ENCODE measurements at places on chromosomes 16 and 17.

- DNase-seq = no peak
These were observed 84.9 kb downstream of the NPIPB11 start for GRCh38 chr16:29321585-29321984.

- DNase-seq = no peak
These were observed 58.2 kb downstream of the CYLD start for GRCh38 chr16:50800074-50800473.

GRCh38 chr17:56834380-56835263, 671 bp downstream of the DGKE start:
- DNase-seq = no peak

DNA sequence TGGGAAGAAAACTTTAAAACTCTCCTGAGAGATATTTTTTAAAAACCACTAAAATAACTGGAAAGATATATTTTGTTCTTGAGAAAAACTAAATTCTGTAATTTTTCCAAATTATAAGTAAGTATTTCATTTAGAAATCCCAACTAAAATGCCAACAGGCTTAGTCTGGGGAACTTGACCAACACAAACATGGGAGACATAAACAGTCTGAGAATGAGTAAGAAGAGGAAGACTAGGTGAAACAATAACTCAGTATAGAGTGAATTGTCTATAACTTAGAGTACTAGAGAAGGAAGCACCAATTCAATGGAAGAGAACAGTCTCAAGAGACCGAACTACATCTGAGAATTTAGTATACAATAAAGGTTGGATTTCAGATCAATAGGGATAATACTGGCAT, 2.9 kb downstream of the CMTM1 start:
- peak; percentile 69 for DNase-seq

GRCh38 chr17:62994931-62995330, 28.9 kb downstream of the TANC2 start:
- DNase-seq = no peak

GRCh38 chr16:76226011-76226410, 51.2 kb upstream of the CNTNAP4 start:
- DNase-seq = peak; percentile 4

GRCh38 chr16:81713295-81713772, 65.8 kb upstream of the PLCG2 start:
- no peak for DNase-seq

- peak; percentile 84 for DNase-seq
These were observed 204.9 kb downstream of the PRKCA start for GRCh38 chr17:66507103-66507923.

GRCh38 chr16:1708768-1709180, 2.8 kb downstream of the MAPK8IP3 start:
- no peak for DNase-seq

- no peak for DNase-seq
These were observed 86.3 kb downstream of the DYNLRB2 start for GRCh38 chr16:80627108-80627507.

DNA sequence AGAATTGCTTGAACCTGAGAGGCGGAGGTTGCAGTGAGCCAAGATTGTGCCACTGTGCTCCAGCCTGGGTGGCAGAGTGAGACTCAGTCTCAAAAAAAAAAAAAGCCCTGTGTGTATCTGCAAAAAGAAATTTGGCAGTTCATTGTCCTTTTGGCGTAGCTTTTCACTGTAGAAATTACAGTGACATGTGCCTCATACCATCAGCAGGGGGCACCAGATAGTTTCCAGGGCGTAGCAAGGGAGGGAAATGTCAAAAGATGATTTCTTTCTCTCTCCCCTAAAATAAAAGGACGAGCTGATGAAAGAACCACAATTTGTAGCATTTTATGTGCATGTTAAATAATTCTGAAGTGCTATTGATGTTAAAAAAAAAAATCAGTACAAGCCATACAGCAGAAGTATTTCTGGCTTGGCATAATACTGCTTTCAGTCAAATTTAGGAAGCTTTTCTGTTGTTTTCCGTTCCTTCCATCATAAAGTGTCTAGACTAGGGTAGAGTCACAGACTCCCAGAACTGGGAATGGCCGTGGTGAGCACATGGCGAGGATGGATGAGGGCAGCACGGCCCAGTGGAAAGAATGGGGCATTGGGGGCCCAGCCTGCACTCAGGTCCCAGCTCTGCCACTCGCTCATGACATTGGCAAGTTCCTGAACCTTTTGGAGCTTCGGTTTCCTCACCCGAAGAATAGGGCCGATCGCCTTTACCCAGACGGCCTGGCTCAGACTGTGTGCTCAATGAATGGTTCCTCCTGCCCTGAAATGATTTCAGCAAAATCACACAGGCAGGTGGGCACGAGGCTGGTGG, 59.8 kb upstream of the RPH3AL start:
- peak; percentile 64 for DNase-seq

- DNase-seq = no peak
These were observed 81.3 kb upstream of the ZNF469 start for GRCh38 chr16:88301431-88301830.

DNA sequence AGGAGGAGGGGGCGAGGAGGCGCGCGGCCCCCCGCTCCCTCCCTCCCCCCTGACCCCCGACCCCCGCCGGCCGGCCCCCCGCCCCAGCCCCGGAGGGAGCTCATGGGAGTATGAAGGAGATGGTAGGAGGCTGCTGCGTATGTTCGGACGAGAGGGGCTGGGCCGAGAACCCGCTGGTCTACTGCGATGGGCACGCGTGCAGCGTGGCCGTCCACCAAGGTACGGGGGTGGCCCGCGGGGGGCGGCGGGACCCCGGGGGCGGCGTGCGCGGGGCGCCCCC, 390 bp downstream of the MLLT6 start:
- DNase-seq = no peak

GRCh38 chr17:42699415-42699740, 17.0 kb downstream of the CNTNAP1 start:
- DNase-seq = no peak

DNA sequence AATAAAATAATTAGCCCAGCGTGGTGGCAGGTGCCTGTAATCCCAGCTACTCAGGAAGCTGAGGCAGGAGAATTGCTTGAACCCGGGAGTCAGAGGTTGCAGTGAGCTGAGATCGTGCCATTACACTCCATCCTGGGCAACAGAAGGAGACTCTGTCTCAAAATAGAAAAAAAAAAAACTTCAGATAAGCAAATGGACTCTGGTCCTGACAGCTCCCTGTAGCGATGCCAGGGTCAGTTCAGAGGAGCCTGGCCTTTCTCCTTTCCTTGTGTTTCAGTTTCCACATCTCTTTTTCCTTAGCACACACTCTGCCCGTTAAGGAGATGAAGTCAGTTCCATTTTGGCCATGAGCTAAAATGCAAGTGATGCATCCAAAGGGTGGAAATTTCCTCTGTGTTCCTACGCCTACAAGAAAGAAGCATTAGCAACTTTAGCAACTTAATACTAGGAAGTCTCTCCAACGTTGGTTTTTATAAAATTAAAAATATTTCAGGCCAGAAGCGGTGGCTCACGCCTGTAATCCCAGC, 11.6 kb upstream of the GRB2 start:
- no peak for DNase-seq

DNA sequence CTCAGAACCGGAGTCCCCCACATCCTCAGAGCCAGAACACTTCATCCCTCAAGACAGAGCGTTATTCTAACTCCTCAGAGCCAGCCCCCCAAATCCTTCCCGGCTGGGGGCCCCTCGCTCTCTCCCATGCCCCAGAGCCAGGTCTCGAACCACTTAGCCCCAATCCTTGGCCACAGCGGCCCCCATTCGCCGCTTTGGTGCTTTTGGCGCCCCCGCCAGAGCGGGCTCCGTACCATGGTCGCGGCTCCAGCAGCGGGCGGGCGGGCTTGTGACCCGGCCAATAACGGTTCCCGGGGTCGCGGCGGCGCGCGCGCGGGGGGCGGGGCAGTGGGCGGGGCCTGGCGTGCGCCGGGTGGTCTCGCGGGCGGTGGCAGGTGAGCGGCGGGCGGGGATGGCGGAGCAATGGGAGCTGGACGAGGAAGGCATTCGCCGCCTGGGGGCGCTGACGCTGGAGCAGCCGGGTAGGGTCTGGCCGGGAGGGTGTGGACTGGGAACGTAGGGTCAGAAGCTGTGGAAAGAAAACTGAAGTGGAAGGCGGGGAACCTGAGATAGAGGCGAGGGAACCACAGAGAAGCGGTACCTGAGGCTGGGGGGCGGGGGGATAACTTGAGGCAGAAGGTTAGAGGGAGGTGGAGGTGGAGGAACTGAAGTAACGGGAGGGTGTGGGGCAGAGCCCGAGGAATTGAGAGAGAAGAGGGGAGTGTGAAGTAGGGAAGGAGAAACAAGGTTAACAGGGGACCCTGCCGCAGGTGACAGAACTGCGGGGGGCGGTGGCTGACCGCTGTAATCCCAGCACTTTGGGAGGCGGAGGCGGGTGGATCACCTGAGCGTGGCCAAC, at the start of the genes KCTD19 and LRRC36:
Gene KCTD19 (minus strand): TSS at position 270 of the 838 bp plus-strand sequence. CDS start 34 bp downstream, at position 236.
Gene LRRC36 (plus strand): TSS at position 344 of the 838 bp plus-strand sequence. CDS start 48 bp downstream, at position 392.
- peak; percentile 55 for DNase-seq

DNA sequence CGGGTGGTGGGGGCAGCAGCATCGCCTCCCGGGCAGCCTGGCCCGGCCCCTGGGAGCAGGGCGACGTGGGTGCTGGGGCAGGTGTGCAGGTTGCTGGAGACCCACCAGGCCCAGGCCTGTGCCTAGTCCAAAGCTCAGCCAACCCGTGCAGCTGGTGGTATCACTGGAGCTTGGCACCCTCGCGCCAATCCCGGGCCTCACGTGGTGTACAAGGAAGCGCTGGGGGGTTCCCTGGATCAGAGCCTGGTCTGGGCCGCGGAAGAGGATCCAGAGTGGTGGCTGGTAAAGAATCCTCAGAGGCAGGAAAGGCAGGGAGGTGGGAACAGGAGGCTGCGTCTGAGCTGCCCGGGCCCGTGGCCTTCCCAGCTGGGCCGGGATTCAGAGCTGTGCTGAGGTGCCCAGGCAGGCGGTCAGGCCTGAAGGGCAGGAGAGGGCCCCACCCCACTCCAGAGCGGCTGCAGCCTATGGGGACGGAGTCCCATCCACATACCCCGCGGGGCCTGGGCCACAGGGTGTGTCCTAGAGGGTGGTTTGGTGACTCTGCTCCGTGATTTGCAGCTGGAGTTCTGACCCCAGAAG, 36.2 kb downstream of the ZFPM1 start:
- DNase-seq = no peak

DNA sequence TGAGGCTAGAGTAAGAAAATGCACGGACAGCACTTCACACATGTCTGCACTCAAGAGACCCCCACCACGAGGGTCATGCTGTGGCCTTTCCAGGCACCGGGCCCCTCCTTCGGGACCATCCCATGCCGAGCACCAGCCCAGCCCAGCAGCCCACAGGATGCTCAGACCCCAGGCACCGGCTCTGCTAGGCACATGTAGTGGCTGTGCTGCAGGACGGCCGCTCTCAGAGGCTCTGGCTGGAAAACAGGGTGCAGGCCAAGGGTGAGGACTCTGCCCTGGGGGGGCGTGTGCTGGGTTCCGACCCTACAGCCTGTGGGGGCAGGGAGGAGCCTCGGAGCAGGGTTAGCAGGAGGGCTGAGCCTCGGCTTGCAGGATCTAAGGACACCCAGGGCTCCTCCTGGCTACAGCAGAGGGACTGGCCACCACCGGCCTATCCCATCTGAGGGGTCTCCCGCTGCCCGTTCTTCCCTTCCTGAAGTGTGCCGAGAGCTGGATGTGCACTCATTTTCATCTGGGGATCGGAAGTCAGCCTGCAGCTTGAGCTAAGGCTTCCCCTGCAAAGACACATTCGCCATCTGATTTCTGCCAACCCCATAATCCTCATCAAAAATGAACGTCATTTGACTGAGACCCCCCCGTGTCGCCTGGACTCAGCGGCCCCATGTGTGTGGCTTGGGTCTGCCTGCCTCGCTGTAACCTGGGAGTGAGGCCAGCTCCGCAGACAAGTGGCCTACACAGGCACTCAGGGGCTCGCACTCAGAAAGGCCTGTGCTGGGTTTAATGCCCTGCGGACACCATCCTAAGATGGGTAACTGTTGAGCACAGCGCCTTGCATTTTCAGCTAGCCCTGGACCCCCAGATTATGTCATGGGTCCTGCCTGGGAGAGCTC, 293.1 kb upstream of the FOXF1 start:
- no peak for DNase-seq

GRCh38 chr17:2631211-2631610, 37.8 kb downstream of the PAFAH1B1 start:
- no peak for DNase-seq

DNA sequence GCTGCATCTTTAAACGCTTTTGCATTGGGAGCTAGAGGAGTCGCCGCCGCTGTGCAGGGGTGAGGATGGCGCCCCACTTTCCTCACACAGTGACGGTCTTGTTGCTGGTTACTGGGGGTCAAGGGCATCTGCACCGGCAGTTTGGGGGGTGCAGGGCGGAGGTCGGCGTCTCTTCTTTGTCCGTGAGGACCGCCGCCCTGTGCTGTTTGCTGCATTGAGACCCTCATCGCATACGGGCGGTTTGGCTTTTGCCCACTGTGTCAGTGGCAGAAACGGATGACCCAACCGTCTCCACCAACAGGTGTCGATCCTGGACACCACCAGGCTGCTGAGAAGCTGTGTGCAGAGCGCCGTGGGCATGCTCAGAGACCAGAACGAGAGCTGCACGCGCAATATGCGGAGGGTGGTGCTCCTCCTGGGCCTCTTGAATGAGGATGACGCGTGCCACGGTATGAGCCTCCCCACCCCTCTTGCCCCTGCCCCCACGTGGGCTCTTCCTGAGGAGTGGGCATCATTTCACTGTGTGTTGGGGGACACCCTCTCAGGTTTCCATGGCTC, 61.2 kb upstream of the ENDOV start:
- no peak for DNase-seq

- no peak for DNase-seq
These were observed 175.7 kb downstream of the AXIN2 start for GRCh38 chr17:65385726-65386125.

GRCh38 chr17:43456661-43457361, 27.0 kb upstream of the DHX8 start:
- DNase-seq = peak; percentile 62

GRCh38 chr16:86034421-86034919, 135.5 kb downstream of the IRF8 start:
- DNase-seq = no peak

GRCh38 chr17:44464037-44464436, 39.2 kb downstream of the GPATCH8 start:
- DNase-seq = peak; percentile 4

DNA sequence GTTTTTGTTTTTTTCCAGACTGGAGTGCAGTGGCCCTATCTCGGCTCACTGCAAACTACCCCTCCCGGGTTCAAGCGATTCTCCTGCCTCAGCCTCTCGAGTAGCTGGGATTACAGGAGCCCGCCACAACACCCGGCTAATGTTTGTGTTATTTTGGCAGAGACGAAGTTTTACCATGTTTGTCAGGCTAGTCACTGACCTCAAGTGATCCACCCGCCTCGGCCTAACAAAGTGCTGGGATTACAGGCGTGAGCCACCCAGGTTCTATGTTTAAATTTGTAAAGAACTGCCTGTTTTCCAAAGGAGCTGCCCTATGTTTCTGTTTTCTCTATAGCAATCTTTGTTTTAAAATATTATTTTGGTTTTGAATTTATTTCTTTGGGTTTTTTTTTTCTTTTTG, 13.8 kb upstream of the C16orf87 start:
- peak; percentile 35 for DNase-seq

Measured in M059J (cell line).